Left ventricle myocardium inferior (tissue), 1 donor: ENCODE measurements at places on chromosomes 11 and 22.

GRCh38 chr11:115390441-115390840 is 113.8 kb downstream of the CADM1 start:
- DNase-seq: no peak

DNA sequence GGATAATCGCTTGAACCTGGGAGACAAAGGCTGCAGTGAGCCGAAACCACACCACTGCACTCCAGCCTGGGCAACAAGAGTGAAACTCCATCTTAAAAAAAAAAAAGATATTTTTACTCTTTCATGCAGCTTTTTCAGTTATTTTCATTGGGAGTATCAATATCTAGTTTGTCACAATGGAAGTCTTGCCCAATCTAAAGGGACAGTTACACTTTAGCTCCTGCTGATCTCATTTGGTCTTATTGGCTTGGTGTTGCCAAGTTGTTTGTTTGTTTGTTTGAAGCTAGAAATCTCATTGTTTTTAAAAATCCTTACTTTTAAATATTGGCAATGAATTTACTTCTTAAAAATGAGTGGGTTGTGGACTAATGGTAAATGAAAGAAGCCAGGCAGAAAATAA is 24.7 kb downstream of the CEP295 start:
- DNase-seq: no peak

DNA sequence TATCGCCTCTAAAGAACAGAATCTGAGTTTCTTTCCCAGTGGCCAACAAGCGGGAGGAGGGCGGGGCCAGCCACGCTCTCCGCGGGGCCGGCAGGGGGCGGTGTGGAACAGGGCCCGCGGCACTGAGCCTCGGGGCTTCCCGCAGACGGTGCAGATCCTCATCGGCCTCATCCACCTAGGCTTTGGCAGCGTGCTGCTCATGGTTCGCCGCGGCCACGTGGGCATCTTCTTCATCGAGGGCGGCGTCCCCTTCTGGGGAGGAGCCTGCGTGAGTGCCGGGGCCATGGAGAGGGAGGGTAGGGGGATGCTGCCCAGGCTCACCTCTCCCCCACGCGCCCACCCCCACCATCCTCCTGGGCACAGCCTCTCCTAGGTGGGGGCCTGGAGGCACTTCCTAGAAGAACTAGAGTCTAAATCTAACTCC is 10.7 kb downstream of the MS4A15 start:
- no peak for DNase-seq

DNA sequence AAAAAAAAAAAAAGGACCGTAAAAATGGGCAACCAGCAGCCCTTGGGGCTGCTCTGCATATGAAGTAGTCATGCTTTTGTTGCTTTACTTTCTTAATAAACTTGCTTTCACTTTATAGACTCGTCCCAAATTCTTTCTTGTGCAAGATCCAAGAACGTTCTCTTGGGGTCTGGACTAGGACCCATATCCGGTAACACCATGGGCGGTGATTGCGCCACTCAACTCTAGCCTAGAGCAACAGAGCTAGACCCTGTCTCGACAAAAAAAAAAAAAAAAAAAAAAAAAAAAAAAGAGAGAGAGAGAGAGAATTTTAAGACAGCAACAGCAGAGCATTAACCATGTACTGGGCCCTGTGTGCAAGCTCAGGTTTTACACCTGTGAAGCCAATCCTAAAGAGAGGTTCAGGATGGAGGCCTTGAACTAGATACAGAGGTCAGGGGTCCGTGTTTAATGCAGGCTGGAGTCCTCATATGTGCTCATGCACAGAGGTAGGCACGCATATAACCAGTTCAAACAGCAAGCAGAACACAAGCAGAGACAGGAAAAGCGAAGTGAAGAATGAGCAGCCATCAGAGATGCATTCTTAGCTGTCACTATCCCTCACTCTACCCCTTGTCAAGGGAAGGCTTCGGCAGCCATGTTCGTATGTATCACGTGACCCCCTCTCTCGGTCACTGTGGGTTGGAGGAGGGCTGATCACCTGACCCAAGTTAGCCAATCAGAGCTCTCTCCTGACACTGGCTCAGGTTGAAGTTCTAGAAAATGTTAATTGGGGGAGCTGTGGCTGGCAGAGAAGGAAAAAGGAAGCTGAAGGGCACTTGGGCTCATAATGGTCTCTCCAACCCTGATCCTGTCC is 16.7 kb upstream of the SYT12 start:
- DNase-seq: no peak

GRCh38 chr22:30078320-30079311 is 1.6 kb upstream of the HORMAD2 start:
- no peak for DNase-seq

DNA sequence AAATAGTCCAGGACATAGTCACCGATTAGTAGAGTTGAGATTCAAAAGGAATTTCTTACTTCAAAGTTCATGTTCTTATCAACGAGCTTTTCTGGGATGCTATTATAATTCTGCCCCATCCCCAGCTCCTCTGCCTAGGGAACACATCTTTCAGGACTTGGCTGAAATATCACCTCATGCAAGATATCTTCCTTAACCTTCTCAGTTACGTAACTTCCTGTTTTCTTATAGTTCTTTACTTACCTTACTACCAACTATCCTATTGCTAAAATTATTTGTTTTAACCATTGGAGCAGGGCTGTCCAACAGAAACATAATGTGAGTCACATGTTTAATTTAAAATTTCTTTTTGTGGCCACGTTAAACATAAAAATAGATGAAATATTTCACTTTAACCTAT is 2.3 kb downstream of the NARS2 start:
- no peak for DNase-seq

GRCh38 chr11:125300791-125301218 is 136.3 kb downstream of the PKNOX2 start:
- peak; percentile 31 for DNase-seq

DNA sequence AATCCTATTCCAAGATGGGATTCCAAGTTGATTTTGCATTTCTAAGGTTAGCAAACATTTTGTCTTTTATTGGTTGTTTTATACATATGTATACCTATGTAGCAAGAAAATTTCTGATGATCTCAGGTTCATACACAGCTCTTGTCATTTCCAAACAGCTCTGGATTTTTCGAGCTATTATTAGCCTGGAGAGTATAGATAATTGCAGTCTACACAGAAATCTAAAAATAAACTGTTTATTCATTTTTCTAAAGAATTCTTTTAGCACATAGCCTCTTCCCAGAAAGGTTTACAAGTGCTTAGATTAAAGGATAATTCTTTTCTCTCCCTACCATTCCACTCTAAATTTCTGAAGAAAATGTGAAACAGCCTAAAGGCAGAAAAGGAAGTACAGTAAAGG is 705.0 kb downstream of the NTM start:
- DNase-seq: no peak

- peak; percentile 70 for DNase-seq
These were observed 1.9 kb downstream of the LRP4 start for GRCh38 chr11:46916286-46917108.

GRCh38 chr11:44819346-44819745 is 92.6 kb downstream of the TSPAN18 start:
- DNase-seq: no peak

DNA sequence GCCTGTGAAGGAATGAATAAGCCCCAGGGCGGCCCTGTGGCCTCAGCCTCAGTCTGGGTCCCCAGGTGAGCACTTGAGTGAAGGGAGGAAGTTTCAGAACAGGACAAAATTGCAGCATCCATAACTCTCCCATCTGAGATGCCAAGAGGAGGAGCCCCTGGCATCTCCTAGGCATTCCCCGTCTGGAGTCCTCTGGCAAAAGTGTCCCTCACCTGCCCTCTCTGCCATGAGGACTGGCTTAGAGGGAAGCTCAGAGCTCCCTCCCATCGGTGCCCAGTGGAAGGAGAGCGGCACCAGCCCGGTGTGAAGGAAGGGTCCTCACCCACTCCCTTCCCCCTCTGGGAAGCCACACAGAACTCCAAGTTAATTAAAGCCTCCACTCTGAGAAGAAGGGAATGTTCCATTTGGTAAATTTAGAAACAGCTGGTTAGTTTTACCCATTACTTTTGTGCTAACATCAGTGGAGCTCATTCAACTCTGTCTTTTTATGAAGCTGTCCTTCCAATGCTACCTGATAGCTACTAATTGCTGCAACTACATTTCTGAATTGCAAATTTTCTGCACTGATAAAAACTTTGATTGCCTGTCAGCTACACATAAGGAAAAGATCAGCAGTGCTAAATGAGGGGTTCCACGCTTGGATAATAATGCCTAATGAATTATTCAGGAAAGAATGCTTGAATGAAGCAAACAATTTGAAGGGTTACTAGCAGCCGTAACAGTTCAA is 123.3 kb upstream of the RCN1 start:
- DNase-seq: no peak

DNA sequence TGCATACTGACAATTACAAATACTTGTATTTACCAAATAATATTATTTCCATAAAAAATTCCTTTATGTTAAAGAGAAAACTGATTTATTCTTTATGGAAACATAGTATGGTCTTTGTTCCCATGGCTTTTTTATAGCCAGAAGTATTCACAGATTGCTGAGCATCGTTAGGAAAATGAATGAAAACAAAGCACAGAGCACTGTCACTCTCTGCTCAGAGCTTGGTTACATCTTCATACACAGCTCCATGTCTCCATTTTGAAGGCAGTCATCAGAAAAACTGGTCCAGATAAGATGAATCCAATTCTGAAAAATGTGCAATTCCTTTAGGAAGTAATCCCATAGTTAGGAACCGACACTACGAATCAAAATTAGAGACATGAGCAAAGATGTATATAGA is 9.0 kb upstream of the SLC6A5 start:
- no peak for DNase-seq

- peak; percentile 75 for DNase-seq
These were observed 14.0 kb upstream of the MCHR1 start for GRCh38 chr22:40665312-40665711.

DNA sequence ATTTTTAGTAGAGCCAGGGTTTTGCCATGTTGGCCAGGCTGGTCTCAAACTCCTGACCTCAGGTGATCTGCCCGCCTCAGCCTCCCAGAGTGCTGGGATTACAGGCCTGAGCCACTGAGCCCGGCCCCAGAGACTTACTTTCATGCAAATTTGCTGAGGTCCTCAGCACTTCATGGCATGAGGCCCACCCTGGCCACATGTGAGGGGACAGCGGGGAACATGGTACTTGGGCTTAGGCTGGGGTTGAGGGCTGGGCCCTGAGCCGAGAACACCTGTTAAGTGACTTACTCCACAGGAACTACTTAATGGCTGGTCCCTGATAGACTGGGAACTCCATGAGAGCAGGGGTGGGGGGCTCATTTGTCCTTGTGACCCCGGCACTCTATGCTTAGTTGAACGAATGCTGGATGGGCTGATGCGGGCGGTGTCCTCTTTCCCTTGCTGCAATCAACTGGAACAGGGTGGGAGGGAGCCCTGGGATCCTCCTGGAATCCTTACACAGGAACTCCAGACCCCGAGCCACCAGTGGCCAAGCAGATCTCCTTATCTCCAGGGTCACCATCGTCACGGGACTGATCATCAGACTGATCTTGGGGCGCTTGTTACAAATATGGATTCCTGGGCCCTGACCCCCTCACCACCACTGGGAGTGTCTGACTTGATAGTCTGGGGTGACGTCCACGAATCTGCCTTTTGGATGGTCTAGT is 1.0 kb downstream of the VSIG10L2 start:
- no peak for DNase-seq

GRCh38 chr11:133708547-133709051 is 136.7 kb downstream of the SPATA19 start:
- no peak for DNase-seq
